ENCODE measurements at places on chromosomes 11 and 22.

DNA sequence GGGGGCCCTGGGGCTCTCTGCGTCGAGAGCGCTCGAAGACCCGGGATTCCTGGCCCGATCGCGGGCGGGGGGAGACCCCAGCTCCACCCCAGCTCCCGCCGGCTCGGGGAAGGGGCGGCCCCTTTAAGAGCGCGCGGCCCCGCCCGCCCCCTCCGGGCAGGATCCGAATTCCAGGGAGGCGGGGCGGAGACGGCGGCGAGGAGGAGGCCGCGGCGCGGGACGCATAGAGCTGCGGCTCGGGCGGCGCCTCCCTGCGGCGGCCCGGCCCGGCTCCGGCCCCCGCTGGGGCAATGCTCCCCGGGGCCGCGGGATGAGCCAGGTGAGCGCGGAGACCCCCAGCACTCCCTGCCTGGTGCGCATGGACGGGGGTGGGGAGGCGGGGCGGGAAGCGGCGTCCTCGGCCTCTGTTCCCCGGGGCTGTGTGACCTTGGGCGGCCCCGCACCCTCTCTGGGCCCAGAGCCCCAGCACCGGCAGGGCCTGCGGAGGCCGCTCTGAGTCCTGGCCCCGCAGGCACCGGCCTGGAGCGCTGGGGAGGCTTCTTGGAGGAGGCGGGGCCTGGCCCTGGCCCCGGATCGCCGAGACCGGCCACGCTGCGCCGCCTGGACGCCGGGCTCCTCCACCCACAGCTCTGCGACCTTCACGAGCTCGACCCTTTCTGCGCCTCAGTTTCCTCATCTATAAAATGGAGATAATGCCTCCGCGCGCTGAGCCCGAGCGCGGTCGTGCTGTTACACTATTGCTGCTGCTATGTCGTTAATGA lies 565 bp downstream of the GAS2L1 start:
- DNase-seq: peak; percentile 72

DNA sequence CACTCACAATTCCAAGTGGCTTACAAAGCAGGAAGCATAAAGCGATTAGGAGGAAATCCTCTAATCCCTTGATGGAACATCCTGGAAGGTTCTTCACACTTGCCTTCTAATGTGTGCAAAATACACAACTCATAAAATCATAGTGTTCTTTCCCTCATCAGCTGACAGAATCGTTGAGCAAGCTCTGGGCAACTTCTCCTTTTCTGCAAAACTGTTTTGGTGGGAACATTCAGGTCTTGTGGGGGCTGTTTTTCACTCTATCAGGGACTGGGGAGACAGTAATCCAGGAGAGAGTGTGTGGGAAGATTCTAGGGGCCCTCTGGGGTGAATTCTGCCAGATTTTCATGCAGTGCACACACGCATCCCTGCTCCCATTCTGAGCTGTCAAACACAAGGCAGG lies 53.2 kb downstream of the IRAG1 start:
- DNase-seq: no peak

- DNase-seq: peak; percentile 80
Observed at GRCh38 chr11:33724644-33725035, 11.6 kb downstream of the CD59 start.

DNA sequence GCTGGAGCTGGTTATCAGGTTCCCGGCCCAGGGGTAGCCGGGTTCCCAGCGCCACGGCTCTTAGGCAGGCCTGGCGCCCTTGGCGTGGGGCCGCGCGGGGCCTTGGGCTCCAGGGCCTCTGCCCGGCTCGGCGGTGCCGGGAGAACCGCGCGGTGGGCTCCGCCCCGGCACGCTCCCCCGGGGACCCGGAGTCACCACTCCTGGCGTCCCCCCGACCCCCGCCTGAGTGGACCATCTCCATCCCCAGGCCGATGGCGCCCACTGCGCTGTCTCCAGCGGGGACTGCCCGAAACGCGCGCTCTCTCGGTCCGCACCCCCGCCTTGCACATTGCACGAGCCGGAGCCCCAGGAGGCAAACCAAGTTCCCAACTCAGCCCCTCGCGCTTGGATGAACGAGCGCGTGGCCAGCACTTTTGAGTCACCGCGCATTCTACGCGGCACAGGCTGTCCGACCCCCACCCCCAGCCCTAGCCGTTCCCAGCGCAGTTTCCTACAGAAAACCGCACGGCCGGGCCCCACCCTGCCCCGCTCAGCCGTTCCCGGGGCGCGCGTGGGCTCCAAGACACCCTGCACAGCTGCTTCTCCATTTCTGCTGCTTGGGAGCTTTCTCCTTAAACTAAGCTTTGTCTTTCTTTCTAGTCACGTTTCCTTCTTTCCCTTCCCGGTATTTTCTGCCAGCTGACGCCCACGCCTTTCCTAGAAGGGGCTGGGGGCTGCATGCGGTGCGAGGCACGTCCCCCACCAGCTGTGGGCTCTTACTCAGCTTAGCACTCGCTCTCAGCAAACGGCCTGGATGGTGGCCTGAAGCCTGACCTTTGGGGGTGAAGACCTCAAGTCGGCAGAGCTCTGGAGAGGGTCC lies 650 bp upstream of the CHID1 start:
- peak; percentile 42 for DNase-seq

DNA sequence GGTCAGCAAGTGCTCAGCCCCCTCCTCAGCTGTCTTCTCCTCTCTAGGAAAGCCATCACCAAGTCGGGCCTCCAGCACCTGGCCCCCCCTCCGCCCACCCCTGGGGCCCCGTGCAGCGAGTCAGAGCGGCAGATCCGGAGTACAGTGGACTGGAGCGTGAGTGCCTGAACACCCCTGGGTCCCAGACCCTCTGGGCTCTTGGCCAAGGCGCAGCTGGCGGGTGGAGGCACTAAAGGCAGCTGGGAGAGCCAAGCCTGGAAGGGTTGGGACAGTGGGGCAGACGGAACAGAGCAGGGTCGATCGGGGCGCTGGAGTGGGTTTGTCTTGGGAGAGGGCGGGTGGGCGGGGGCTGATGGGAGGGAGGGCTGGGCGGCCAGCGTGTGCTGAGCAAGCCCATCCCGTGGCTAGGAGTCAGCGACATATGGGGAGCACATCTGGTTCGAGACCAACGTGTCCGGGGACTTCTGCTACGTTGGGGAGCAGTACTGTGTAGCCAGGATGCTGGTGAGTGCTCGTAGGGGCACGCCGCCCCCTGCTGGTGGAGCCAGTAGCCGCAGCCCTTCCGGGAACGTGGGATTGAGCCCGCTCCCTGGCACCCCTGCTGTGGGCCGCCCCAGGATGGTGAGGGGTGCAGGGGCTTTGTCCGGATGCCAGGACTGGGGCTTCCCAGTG lies 14.1 kb upstream of the MDK start:
- DNase-seq: no peak

GRCh38 chr11:46353698-46354097 lies 6.4 kb downstream of the DGKZ start:
- no peak for DNase-seq

GRCh38 chr22:36022697-36023096 lies 5.9 kb downstream of the RBFOX2 start:
- DNase-seq: no peak
